Lung (tissue), 17 donors: ENCODE measurements at places on chromosomes 13 and 19. TPM values are rescaled to one million over a fixed set of nuclear protein-coding genes. Genes with fewer than 3 reads are reported as not detected.

Gene ZNF534
- 0.18 TPM for total RNA-seq

DNA sequence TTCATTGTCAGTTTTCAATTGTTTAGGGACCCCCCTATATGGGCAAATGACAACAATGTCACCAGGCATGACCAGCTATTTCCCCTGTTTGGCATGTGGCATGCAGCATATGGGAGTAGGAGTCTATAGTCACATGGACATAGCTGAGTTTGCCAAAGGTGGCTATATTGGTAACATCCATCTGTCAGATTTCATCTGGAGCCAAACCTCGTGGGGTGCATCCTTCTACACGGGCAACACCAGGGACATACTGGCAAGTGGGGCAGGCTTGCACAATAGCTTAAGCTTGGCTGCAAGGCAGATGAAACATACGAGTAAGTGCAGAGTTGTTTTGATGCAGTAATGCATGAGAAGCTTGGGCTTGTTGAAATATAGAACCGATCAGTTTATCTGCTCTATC, 24.5 kb upstream of the ZNF816 start:
- peaks cover 10% of the 10 kb centered on the region for H3K36me3 ChIP-seq
- no peak for DNase-seq

DNA sequence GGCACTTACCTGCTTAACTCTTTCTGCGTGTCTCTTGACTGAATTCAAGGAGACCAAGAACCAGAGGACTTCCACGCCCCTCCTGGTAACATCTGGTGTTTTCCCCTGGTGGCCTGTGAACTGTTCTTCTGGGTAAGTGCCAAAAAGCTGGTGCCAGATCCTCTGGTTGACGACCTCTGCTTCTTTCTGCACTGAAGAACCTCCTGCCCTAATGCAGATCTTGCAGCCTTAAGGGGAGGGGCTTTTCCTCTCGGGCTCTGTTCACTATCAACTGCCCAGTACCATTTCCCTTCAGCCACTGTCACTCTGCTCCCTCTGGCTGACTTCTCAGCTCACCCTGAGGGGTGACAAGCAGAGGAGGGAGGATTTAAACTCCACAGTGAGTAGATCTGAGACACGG, 6.1 kb upstream of the ERVV-1 start:
- no peak for DNase-seq
- H3K4me1 ChIP-seq = no peaks in the 10 kb centered on the region
- H3K4me3 ChIP-seq = no peak overlapping the region
- H3K27ac ChIP-seq = no peak overlapping the region
- no peaks in the 10 kb centered on the region for H3K36me3 ChIP-seq

- no peaks in the 10 kb centered on the region for H3K36me3 ChIP-seq
- peak; percentile 1 for DNase-seq
- no peaks in the 10 kb centered on the region for H3K4me1 ChIP-seq
- H3K27me3 ChIP-seq = no peaks in the 10 kb centered on the region
- H3K27ac ChIP-seq = no peak overlapping the region
Observed at GRCh38 chr13:83386609-83387008, 495.7 kb downstream of the SLITRK1 start.

Gene GPR4
- 11.0 TPM for total RNA-seq

Gene CD70
- total RNA-seq = 0.40 TPM
